NCI-H774 (cell line): ENCODE measurements at places on chromosomes 6 and 20.

- no peak for DNase-seq
Observed at GRCh38 chr6:128606611-128607010, 86.2 kb upstream of the PTPRK start.

GRCh38 chr20:50792708-50793574, 1.9 kb upstream of the BCAS4 start:
- no peak for DNase-seq

DNA sequence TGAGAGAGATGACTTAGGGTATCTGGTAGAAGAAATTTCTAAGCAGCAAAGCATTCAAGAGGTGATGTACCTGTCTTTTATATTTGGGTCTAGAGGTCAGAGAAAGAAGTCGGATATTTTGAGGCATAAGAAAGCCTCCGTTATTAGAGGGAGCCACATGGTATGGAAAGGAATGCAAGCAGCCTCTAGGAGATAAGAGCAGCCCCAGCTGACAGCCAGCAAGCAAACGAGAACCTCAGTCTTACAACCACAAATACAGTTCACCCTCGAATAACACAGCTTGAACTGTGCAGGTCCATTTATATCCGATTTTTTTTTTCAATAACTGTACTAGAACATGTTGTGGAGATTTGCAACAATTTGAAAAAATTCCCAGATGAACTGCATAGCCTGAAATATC, 190.7 kb upstream of the VGLL2 start:
- no peak for DNase-seq

- DNase-seq = no peak
Observed at GRCh38 chr20:32605167-32605656, 20.1 kb upstream of the NOL4L start.

GRCh38 chr6:12163149-12163548, 127.0 kb upstream of the EDN1 start:
- no peak for DNase-seq

DNA sequence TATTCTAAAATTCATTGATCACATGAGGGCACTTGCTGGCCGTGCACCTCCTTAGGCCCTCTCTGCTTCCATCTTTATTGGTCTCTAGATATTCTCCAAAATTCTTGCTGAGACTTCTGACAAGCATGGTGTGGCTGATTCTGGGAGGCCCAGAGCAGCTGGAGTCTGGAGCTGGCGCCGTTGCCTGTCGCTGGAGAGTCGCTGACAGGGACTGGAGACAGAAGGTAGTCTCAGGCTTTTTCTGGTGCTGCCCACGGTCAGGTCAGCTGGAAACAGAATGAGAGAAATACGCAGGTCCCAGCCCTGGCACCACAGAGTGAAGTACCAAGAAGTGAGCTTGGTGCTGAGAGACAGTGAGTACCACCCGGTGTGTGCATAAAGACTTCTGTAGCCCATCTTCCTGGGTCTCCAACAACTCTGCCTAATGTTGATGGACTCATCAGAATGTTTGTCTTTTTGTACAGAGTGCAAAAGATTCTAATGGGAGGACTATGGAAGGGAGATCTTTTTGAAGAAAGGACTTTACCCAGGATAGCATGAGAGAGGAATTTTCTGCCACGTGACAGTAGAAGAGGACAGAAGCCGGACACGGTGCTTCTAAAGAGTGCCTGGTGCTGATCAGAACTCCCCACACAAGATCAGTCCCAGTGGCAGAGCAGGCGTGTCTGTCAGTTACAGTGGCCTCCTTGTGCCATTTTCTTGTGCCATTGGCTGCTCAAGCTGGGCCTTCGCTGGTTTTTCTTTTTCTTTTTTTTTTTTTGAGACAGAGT, 1.8 kb upstream of the ALDH8A1 start:
- DNase-seq = no peak

GRCh38 chr20:31573555-31574321, 31.4 kb upstream of the ID1 start:
- DNase-seq = peak; percentile 84

- no peak for DNase-seq
Observed at GRCh38 chr20:57768519-57768918, 58.7 kb upstream of the PMEPA1 start.

GRCh38 chr6:167422934-167423333, 98.0 kb downstream of the TTLL2 start:
- DNase-seq = no peak

GRCh38 chr6:13286181-13286580, 42.2 kb downstream of the TBC1D7 start:
- DNase-seq = no peak

GRCh38 chr6:100184473-100184872, 190.4 kb upstream of the MCHR2 start:
- DNase-seq = no peak

DNA sequence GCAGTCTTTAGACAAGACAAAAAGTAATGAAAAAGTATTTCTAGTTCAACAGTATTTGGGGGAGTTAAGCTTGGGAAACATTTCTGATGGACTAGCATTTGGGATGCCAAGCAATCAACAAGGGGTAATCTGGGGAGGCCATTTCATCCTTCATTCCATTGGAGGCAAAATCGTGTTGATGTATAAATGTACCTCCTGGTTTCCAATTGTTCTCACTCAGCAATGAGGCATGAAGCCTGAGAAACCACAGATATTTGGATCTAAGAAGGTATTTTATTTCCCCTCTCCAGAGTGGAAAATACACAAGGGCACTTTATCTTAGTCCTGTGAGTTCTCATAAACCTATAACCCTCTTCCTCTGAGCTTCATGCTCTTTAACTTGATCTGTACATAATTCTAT, 68.2 kb downstream of the TBX18 start:
- no peak for DNase-seq

DNA sequence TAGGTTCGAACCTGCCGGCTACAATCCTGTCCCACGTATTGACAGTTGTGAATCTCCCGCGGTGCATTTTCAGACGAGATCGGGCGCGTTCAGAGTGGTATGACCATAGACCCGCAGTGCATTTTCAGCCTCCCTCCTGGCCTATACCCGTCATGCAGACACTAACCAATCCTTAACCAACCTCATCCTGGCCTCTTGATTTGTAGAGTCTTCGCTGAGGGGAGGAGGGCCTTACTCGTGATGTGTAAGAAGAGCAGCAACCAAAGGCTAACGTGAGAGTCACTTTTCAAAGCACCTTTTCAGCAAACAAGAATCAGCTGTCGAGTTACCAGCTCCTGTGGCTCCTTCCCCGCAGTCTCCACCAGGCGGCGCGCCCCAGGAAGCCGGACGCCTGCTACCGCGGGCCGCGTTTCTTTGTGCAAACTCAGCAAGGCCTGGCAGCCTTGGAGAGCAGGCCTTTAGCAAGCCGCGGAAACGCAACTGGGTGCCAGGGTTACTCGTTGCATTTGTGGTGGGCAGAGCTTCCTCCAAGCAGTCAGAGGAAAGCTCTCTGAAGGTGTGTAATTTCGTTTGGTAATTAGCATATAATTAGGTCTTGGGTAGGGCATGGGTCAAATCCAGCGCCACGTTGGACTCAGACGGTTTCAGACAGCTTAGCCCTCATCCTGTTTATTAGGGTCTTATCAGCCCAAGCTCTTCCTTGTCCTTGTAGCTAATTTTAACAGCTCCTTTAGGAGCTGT, 139.8 kb downstream of the OR2B2 start:
- peak; percentile 76 for DNase-seq

DNA sequence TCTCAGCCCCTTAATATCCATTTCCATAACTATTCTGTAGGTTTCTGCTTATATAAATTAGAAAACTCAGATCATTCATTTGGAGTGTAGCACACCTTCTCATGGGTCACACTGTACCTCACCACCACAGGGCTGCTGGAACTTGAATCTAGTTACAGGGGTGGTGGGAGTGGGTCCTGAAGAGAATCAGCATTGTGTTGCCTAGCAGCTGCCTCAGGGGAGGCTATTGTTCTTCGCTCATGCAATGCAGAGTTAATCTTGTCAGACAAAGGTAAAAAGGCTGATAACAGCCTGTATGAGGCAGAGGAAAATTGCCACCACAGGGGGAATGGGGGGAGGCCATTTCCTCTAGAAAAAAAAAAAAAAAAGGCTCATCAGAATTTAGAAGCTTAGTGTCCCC, 496.0 kb upstream of the ADGRB3 start:
- DNase-seq = peak; percentile 16

DNA sequence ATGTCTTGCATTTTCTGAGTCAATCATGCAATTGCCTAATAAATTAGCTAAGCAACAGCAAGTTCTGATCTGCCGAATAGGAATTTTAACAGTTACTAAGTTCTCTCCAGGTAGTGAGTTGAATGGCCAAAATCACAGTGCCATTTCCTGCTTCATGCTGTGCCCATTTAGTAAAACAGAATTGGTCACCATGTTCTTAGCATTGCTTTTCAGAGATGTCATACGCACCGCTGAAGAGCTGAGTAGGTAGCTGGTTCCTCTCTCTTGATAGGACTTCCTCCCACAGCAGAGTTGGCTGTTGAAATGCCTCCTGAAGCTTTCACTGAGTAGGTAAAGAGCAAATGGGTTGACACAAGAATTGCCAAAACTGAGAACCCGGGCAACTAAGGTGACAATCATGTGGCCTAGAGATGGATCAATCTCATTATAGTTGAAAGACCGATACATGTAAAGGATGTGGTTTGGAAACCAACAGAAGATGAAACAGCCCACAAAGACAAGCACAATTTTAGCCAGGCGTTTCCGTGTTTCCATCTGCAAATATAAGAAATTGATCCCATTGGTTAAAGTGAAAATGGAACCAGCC, 57.1 kb upstream of the GJE1 start:
- no peak for DNase-seq

- DNase-seq = no peak
Observed at GRCh38 chr6:17851720-17852161, 135.7 kb downstream of the KIF13A start.

DNA sequence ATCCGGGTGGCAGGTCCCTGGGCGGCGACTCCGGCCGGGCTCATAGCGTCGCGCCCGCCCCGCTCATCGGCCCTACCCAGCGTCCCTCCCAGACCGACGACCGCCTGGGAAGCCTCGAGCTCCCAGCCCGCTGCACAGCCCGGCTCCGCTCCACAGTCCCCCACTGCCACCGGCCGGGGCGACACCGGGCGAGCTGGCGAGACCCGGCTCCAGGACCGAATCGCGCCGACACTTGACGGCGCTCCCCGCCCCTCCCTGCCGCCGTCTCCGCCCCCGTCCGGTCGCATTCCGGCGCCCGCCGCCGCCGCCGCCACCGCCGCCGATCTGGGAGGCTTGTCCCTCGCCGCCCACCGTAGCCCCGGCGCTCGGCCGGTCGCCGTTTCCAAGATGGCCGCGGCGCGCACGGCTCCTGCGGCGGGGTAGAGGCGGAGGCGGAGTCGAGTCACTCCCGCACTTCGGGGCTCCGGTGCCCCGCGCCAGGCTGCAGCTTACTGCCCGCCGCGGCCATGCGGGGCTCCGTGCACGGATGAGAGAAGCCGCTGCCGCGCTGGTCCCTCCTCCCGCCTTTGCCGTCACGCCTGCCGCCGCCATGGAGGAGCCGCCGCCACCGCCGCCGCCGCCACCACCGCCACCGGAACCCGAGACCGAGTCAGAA, at the start of gene MAP3K4:
TSS of gene MAP3K4 (plus strand) at position 364 of the 655 bp plus-strand sequence. CDS start at position 527, 163 bp downstream.
- DNase-seq = peak; percentile 70

DNA sequence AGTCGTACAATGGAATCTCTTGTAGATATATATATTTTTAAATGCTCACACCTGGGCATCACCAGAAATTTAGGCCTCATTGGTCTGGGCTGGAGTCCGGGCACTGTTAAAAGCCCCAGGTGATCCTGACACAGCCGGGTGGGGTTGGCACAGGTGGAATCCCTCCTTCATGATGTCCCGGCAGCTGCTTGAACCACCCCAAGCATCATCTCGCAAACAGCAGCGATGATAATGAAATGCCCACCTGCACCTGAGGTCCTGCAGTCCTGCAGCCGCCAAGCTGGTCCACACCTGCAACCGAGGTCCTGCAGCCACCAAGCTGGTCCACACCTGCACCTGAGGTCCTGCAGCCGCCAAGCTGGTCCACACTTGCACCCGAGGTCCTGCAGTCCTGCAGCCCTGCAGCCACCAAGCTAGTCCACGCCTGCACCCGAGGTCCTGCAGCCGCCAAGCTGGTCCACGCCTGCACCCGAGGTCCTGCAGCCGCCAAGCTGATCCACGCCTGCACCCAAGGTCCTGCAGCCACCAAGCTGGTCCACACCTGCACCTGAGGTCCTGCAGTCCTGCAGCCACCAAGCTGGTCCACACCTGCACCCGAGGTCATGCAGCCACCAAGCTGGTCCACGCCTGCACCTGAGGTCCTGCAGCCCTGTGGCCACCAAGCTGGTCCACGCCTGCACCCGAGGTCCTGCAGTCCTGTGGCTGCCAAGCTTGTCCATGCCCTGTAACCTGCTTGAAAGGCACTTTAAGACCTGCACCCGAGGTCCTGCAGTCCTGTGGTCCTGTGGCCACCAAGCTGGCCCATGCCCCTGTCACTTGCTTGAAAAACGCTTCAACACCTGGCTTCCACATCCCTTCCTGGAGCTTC, 261.2 kb downstream of the DLL1 start:
- DNase-seq = no peak

GRCh38 chr6:105994118-105994590, 92.0 kb upstream of the PRDM1 start:
- no peak for DNase-seq

- DNase-seq = no peak
Observed at GRCh38 chr6:132730560-132730959, 16.7 kb upstream of the VNN1 start.

- DNase-seq = no peak
Observed at GRCh38 chr20:56574531-56575142, 41.6 kb downstream of the FAM209B start.

GRCh38 chr6:99138445-99138844, 190.7 kb upstream of the FBXL4 start:
- peak; percentile 70 for DNase-seq

- no peak for DNase-seq
Observed at GRCh38 chr20:44843876-44844275, 33.5 kb upstream of the RIMS4 start.

- no peak for DNase-seq
Observed at GRCh38 chr6:87200469-87201175, 45.3 kb downstream of the ZNF292 start.

DNA sequence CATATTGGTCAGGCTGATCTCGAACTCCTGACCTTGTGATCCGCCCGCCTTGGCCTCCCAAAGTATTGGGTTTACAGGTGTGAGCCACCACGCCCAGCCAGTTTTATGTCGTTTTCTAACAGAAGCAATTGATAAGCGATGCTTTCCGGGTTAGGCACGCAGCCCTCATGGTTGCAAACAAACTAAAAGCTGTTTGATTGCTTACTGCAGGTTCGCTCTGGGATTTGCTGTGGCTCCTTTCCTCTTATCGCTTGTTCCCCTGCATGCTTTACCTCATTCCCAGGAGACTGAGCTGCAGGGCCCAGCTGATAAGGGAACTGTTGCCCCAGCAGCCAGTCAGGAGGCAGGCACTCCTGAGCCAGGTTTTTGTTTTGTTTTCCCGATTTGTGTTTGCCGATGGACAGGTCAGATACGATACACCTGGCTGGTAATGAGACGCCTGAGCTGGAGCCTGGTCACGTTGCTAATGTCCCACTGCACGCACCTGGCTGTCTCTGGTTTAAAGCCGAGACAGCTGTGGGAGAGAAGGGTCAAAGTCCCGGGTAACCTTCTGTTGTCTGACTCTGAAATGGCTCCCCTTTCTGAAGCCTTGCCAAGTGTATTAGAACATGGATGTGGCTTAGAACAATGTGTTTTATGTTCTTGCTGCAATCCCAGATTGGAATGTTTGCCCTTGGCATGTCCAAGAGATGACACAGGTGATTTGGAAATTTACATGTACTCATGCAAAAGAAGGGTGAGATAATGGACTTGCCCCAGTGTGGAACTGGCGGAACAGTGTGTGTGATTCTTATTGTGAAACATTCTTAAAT, 19.9 kb downstream of the DSP start:
- DNase-seq = peak; percentile 94
